ENCODE measurements at places on chromosomes 1 and 21. TPM values are rescaled to one million over a fixed set of nuclear protein-coding genes. Genes with fewer than 3 reads are reported as not detected.

Gene TCHHL1
- not detected for total RNA-seq

Gene OR2C3
- not detected for total RNA-seq

Gene GFI1
- total RNA-seq: 0.38 TPM

Gene KCNQ4
- total RNA-seq: not detected

Gene GPR25
- total RNA-seq: not detected

Gene LRRN2
- 0.12 TPM for total RNA-seq

Gene PTPRU
- 7.2 TPM for total RNA-seq

Gene DR1
- total RNA-seq: 13.8 TPM

Gene TDRD10
- total RNA-seq: not detected

Gene CRYAA
- total RNA-seq: not detected

Gene EFNA4
- total RNA-seq: 5.7 TPM

Gene MANEAL
- 0.35 TPM for total RNA-seq

Gene TSACC
- total RNA-seq: not detected

Gene ZSWIM5
- 0.68 TPM for total RNA-seq

Gene LIN28A
- total RNA-seq: 0.08 TPM

Gene NR0B2
- not detected for total RNA-seq

Gene EXTL1
- 0.23 TPM for total RNA-seq

Gene NEXN
- 2.0 TPM for total RNA-seq

Gene SMIM12
- total RNA-seq: 14.2 TPM

Gene TIE1
- 6.2 TPM for total RNA-seq

Gene MATN1
- total RNA-seq: 0.23 TPM
